ENCODE measurements at places on chromosomes 2 and 18.
A peak's percentile ranks its signal among the peaks of the same experiment; 100 is the strongest.

DNA sequence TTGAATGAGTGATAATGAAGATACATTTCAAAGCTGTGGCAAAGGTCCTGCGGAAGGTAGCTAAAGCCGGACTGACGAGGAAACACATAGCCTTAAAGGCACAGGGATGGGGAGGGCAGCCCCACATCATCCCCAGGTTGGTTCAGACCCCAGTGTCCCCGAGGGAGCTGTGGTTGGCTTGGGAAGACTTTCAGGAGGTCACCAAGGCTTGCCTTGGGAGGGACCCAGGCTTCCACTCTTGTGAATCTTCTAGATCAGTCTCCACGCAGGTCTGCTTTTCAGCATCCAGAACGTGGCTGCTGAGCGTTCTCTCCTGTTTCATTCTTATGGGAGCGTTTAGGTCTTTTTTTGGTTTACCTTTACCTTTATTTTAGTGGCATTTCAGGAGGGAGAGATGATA, 16.8 kb downstream of the KIF1A start:
- peak; percentile 0 for DNase-seq

DNA sequence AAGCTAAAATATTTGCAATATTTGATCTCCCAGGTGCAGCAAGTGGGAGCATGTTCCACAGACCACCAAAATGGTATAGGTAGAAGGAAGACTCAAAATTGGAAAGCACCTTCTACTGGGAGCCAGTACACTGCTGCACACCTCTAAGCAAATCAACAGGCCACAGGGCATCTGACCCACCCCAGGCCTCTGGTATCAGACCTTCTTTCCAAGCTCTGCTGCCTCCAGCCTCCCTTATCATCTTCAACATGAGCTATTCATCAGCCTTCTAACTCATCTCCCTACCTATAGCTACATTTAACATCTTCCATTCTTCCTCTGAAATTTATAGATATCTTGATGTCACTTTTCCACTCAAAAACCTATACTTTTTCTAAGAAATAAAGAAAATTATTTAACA, 294.8 kb downstream of the ZEB2 start:
- DNase-seq, result no peak

DNA sequence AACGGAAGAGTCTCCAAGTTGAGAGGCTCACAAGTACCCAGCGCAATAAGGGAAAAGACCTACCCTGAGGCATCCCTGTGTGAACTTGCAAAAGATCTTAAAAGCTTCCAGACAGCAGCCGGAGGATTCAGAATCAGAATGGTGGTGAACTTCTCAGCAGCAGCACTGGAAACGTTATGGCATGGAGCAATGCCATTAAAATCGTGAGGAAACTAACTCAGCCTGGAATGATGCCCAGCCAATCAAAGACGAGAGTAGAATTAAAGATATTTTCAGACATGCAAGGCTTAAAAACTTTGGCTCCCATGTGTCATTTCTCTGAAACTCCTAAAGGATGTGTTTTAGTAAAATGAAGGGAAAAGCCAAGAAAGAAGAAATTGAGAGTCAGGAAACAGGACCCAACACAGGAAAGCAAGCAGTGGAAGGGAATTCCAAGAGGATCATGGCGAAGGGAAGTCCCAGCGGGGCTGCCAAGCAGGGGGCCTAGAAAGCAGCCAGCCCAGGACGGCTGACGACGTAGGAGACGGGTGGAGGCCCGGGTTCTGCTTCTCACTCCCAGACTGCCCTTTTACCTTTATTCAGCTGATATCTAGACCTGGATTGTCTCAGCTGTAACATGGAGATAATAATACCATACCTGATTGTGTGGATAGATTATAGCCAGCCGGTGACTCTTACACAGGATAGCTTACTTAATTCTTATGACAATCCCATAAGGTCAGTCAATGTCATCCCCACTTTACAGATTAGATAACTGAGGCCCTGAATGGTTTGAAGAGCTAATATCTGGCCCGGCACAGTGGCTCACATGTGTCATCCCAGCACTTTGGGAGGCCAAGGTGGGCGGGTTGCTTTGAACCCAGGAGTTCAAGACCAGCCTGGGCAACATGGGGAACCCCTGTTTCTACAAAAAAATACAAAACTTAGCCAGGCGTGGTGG, 92.8 kb downstream of the ASAP2 start:
- DNase-seq, result no peak

- no peak for DNase-seq
These were observed 71.3 kb upstream of the NRXN1 start for GRCh38 chr2:51103205-51103604.

DNA sequence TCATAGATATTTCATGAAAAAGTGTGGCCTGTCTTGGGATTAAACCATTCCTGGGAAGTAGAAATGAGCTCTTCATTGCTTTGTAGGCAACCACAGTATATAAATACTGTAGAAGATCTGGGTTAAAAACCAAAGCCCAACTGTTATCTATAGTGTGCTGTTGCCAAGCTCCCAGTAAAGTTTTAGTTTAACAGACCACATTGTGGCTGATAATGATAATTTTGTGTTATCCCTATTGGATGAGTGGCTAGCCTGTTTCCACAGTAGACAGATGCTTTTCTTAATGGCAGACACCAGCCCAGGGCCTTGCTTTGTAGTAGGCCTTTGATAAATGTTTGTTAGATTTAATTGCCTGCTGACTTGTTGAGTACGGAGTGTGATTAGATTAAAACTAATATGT, 52.1 kb downstream of the FMNL2 start:
- DNase-seq, result no peak

- DNase-seq, result no peak
These were observed 63.1 kb downstream of the USP40 start for GRCh38 chr2:233503481-233503880.

DNA sequence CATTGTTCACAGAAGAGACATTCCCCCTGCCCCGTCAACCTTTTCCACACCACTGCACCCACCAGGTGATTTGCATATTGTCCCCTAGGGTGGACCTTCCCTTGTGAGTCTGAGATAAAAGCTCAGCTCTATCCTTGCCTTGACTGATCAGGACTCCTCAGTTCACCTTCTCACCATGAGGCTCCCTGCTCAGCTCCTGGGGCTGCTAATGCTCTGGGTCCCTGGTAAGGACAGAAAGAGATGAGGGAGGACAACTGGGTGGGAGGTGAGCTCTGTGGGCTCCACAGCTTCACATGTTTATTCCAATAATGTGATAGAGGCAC, 1160.1 kb downstream of the RPIA start:
- DNase-seq, result no peak

DNA sequence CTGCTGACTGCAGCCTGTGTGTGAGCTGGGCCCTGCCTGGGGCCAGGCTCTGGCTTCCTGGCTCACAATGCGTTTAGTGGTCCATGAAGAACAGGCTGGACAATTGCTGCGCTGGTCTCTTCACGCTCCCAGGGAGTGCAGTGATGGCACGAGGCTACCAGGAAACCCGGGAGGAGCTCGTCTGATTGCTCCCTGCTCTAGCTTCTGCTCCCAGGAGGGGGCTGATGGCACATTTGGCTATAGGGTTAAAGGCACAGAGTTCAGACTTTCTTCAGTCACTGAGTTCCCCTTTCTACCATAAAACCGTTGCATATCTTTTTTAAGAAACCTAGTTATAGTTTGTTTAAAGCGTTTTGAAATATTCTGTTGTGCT, 60.1 kb downstream of the KCNF1 start:
- DNase-seq, result no peak

GRCh38 chr2:61834893-61835292, 19.0 kb downstream of the FAM161A start:
- DNase-seq, result no peak

DNA sequence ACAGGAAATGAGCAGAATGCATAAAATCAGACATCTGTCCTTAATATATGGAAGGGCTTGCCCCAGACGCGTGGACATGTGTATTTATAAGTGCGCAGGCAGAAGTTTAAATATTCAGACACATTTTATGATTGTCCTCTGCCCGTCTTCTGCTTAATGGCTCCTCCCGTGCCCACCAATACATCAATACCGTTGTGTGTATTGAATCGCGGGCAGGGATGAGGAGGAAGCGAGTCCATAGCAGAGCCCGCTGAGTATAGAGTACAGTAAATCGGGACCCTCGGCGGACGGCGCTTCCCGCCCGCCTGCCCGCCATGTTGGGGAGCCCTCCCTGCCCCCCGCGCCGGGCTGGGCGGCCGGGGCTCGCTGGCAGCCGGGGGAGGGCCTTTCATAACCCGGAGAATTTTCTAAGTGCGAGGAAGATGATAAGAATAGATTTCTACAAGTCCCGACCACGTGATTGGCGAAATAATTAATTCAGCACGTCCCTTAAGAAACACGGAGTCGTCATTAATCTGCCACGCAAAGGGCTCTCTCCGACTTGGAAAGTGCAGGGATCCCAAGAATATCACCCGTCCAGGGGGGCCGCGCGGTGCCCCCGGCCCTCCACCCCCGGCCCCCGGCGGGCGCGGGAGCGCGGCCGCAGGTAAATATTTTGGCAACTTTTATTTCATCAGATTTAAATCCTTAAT, at the start of gene HOXD3:
TSS of gene HOXD3 (plus strand) at position 501 of the 692 bp plus-strand sequence. CDS start 11,808 bp downstream, outside the sequence.
- no peak for DNase-seq

DNA sequence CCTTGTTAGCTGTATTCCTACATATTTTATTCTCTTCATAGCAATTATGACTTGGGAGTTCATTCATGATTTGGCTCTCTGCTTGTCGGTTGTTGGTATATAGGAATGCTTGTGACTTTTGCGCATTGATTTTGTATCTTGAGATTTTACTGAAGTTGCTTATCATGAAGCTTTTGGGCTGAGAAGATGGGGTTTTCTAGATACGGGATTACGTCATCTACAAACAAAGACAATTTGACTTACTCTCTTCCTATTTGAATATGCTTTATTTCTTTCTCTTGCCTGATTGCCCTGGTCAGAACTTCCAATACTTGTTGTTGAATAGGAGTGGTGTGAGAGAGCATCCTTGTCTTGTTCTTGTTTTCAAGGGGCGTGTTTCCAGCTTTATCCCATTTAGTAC, 569.8 kb upstream of the NRXN1 start:
- DNase-seq, result no peak

- no peak for DNase-seq
These were observed 182.0 kb upstream of the TRIB2 start for GRCh38 chr2:12534646-12535263.

DNA sequence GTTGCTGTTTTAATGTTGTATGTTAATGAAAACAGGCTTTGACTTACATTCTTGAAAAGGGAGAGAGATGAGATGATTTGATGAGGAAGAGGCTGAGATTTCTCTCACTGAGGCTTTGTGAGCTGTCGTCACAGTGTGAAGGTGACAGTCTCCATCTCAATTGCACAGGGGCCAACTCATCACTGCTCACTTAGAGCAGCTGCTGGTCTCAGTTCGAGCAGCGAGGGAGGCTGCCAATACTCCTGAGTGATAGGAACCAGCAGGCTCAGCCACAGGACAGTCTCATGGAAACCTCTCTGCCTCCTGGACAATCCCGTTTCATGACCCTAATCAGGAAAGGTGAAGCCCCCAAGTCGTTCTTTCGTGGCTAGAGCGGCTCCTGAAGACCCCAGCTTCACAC, 170.7 kb upstream of the SOX11 start:
- no peak for DNase-seq

GRCh38 chr2:10087360-10087759, 7.1 kb upstream of the CYS1 start:
- DNase-seq, result no peak

DNA sequence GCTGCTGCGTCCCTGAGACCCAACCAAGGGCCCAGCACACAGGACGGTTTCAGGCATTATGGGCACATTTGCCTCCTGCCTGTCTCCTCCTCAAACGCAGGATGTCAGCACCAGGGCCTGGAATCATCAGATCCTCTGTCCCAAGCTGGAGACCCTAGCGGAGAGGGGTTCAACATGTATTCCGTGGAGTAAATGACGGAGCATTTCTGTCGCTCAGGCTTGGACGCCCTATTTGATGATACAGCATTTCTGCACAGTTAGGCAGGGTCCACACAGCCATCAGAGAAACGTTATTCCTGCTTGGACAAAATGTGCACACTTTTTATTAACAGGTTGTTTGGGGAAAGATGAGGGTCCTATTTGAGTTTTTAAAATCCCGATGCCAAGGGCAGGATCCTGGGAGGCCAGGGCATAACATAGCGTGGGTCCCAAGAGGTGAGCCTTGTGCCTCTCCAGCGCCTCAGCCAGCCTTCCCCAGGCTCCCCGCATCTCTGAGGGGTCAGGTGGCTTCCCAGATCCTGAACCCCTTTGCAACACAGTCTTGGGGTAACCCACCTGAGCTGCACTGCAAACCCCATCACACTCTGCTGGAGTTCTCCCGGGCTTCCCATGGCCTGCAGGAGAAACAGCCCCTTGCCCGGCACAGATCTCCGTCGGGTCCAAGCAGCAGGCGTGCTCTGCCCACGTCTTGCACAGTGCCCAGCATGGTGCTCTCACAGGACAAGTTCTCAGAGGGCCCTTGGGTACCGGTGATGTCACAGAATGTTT, 319.7 kb upstream of the MYT1L start:
- no peak for DNase-seq

DNA sequence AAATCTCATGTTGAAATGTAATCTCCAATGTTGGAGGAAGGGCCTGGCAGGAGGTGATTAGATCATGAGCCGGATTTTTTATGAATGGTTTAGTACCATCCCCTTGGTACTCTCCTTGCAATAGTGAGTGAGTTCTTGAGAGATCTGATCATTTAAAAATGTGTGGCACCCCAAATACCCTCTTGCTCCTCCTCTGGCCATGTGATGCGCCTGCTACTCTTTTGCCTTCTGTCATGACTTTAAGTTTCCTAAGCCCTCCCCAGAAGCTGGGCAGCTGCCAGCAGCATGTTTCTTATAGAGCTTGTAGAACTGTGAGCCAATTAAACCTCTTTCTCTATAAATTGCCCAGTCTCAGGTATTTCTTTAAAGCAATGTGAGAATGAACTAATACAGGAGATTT, 72.6 kb upstream of the FIGN start:
- no peak for DNase-seq

DNA sequence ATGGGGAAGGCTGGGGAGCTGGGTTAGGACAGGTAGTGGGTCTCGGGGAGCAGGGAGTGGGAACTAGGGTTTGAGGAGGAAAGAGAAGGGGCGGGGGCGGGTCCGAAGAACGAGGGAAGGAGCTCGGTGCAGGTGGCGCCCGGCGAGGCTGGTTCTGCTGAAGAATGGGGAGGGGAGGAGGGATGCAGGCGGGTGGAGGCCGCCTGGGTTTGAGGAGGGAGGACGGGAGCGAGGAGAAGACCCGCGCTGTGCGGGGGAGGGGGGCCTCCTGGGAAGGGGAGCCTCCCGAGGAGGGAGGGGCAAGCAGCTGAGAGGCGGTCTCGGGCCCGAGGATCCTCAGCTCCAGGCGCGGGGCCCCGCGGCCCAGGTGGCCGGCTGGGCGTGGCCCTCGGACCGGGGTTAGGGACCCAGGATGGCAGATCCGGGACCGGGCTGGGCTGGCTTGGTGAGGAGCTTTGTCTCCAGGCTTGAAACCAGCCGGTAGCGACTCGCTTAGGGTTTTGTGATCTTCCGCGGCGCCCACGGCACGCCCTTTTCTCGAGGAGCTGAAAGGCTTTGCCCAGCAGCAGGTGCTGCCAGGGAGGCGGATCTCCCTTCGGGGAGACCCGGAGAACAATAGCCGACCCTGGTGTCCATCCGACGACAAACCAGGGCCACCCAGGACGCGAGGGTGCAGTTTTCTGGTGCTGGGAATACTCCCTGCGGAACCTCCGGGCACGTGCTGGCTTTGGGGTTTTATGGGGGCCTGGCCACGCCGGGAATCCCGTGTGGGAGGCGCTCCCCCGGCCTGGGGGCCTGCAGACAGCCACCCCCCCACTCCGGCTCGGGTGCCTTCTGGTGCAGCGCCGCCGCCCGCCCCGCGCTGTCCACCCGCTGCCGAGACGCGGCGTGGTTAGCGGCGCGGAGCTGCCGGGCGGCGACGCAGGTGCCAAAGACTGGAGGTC, 1.4 kb downstream of the DPYSL5 start:
- no peak for DNase-seq

- DNase-seq, result no peak
These were observed 197.9 kb upstream of the HDAC4 start for GRCh38 chr2:239598732-239599090.
